A549 treated with AZD2906 at 1 μM for 4 hours (cell line): ENCODE measurements at places on chromosomes 13 and 19. TPM values are rescaled to one million over a fixed set of nuclear protein-coding genes. Genes with fewer than 3 reads are reported as not detected.

The TRAPPC2B gene
- total RNA-seq = 12.7 to 15.4 TPM (median 14.8 TPM) in 5 replicates

The LIM2 gene
- not detected in 5 replicates for total RNA-seq

The STXBP2 gene
- total RNA-seq = 31.5 to 43.4 TPM (median 41.1 TPM) in 5 replicates

The FCER2 gene
- not detected in 5 replicates for total RNA-seq

The IZUMO2 gene
- not detected in 5 replicates for total RNA-seq

The KCNRG gene
- 0.32 to 0.75 TPM (median 0.54 TPM) in 5 replicates for total RNA-seq

The SIAH3 gene
- total RNA-seq = not detected in 5 replicates

The MYO16 gene
- total RNA-seq = 0.02 to 0.10 TPM (median 0.07 TPM) in 5 replicates

The CEACAM20 gene
- total RNA-seq = 0.03 to 0.05 TPM (median 0.05 TPM) in 3 of 5 replicates, not detected in the others

The USHBP1 gene
- total RNA-seq = not detected in 5 replicates

The TDRD12 gene
- 0.10 to 0.23 TPM (median 0.19 TPM) in 5 replicates for total RNA-seq

The LINGO3 gene
- 0.04 to 0.06 TPM (median 0.05 TPM) in 5 replicates for total RNA-seq

The FXYD5 gene
- 179 to 222 TPM (median 213 TPM) in 5 replicates for total RNA-seq

The PCDH17 gene
- 0.01 TPM in 3 of 5 replicates, not detected in the others for total RNA-seq

The ADGRE1 gene
- total RNA-seq = 4.3 to 5.6 TPM (median 4.7 TPM) in 5 replicates

The BEST2 gene
- total RNA-seq = 2.4 to 4.3 TPM (median 3.7 TPM) in 5 replicates

The HIPK4 gene
- 0.28 to 0.43 TPM (median 0.33 TPM) in 5 replicates for total RNA-seq

The KIR3DL3 gene
- not detected in 5 replicates for total RNA-seq

The OR7C1 gene
- not detected in 5 replicates for total RNA-seq

The RXFP2 gene
- not detected in 5 replicates for total RNA-seq

The COL4A2 gene
- 142 to 173 TPM (median 157 TPM) in 5 replicates for total RNA-seq

The LILRA6 gene
- 0.06 to 0.08 TPM (median 0.06 TPM) in 5 replicates for total RNA-seq

The PGLYRP2 gene
- 0.03 TPM in 1 of 5 replicates, not detected in the others for total RNA-seq

The SIPA1L3 gene
- total RNA-seq = 29.1 to 37.6 TPM (median 36.7 TPM) in 5 replicates

The ZFP14 gene
- total RNA-seq = 1.5 to 2.3 TPM (median 2.0 TPM) in 5 replicates

The NRTN gene
- total RNA-seq = 1.2 to 1.6 TPM (median 1.3 TPM) in 5 replicates

The NLRP4 gene
- 0.02 TPM in 1 of 5 replicates, not detected in the others for total RNA-seq

The APC2 gene
- 1.1 to 2.3 TPM (median 1.8 TPM) in 5 replicates for total RNA-seq

The ZNF57 gene
- 3.7 to 5.4 TPM (median 4.1 TPM) in 5 replicates for total RNA-seq

The CD70 gene
- 12.1 to 25.6 TPM (median 19.9 TPM) in 5 replicates for total RNA-seq

The SIGLEC12 gene
- total RNA-seq = not detected in 5 replicates

The ZNF628 gene
- 5.1 to 10.1 TPM (median 7.8 TPM) in 5 replicates for total RNA-seq

The ADAT3 gene
- 2.1 to 6.7 TPM (median 5.2 TPM) in 5 replicates for total RNA-seq

The AP1M2 gene
- 26.1 to 54.3 TPM (median 40.6 TPM) in 5 replicates for total RNA-seq

The SKA3 gene
- total RNA-seq = 12.2 to 13.9 TPM (median 13.3 TPM) in 5 replicates

The CD33 gene
- 0.08 to 0.10 TPM (median 0.09 TPM) in 4 of 5 replicates, not detected in the other for total RNA-seq

The RFPL4A gene
- total RNA-seq = 0.48 to 1.1 TPM (median 0.80 TPM) in 5 replicates

The ATP4A gene
- 0.06 to 0.14 TPM (median 0.13 TPM) in 4 of 5 replicates, not detected in the other for total RNA-seq

The CERS1 gene
- total RNA-seq = 3.6 to 5.3 TPM (median 5.0 TPM) in 5 replicates

The SIX5 gene
- 16.8 to 31.3 TPM (median 28.9 TPM) in 5 replicates for total RNA-seq
